ENCODE measurements at places on chromosomes 7 and 10.

DNA sequence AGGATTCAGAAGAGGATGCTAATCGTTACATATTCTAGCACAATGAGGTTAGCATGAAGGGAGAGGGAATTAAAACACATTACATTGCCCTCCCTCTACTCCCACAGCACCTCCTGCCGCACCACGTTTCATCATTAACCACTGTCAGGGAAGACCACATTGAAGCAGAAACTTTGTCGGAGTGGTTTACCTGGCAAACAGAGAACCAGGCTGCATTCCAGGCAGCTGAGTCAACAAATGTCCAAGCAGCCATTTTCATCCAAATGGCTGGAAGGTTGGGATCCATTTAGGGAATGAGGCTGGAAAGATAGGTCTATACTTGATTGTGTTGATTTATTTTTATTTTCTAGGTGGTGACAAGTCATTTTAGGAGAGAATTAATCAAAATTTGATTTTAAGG lies 273.6 kb downstream of the DYNC1I1 start:
- DNase-seq, result no peak

DNA sequence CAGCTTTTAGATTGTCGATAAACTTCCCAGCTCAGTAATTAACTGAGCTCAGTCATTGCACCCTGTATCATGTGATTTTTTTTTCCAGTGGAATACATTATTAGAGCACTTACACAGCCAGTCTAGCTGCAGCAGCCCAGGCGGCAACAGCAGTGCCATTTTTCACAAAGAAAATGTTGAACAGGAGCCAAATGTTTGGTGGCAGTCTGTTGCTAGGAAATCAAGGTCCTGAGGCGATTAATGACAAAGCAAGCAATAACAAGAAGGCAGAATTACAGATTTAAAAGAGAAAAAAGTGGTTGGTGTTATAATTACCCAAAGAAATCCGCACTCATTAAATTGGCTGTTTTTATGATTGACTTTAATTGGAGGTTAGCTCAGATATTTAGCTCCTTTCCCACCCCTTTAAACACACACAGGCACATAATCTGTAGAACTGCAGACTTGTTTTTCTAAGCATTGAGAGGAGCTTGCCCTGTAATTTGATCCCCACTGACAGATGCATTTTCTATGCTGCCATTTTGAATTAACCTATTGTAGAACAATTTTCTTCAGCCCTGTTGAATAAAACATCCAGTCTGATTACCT lies 267.4 kb downstream of the ADK start:
- no peak for DNase-seq

DNA sequence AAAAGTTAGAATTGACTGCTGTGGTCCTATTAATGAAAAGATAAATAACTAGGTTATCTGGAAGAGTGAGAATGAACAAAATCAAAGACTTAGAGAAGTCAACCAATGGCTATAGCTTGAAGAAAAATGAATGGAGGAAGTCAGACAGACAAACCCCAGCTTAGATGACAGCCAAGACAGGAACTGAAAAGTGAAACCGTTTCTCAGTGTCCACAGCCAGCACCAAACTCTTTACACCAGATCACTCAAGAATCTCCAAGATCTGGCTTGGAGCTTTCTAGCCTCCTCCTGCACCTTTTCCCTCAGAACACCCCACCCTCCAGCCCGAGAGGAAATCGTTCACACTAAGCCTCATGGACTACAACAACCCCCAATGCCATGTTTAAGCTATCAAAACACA lies 167.0 kb downstream of the SFMBT2 start:
- DNase-seq, result no peak

GRCh38 chr7:5497295-5498103 lies 73.9 kb upstream of the TNRC18 start:
- DNase-seq, result no peak

DNA sequence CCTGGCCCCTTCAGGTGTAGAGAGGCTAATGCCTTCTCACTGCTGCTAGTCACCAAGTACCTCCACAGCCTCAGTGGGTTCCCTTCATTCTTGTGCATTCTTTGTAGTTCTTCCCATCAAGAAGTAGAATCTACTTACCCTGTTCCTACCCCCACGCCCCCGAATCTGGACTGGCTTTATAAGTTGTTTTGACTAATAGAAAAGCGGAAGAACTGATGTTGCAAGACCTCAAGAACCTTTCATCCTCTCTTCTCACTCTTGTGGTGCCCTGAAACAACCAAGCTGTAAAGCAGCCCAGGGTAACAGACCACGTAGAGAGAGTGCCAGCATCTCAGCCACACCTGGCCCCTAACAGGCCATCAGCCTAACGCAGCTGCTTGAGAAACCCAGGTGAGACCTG lies 23.2 kb upstream of the LAMB1 start:
- DNase-seq, result no peak

DNA sequence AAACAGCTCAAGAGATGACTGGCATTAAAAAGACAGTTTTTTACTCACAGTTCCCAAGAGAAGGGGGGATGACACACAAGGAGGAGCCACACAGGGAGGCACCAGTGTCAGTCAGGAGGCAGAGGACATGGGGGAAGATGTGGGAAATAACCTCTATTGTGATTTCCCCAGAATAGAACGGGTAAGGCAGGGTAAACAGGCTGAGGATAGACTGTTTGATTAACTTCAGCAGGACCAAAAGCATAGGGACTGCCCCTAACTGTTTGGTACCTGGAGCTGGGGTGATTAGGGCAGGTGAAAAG lies 60.7 kb downstream of the RAPGEF5 start:
- no peak for DNase-seq
